ENCODE measurements at places on chromosomes 5 and 9.

DNA sequence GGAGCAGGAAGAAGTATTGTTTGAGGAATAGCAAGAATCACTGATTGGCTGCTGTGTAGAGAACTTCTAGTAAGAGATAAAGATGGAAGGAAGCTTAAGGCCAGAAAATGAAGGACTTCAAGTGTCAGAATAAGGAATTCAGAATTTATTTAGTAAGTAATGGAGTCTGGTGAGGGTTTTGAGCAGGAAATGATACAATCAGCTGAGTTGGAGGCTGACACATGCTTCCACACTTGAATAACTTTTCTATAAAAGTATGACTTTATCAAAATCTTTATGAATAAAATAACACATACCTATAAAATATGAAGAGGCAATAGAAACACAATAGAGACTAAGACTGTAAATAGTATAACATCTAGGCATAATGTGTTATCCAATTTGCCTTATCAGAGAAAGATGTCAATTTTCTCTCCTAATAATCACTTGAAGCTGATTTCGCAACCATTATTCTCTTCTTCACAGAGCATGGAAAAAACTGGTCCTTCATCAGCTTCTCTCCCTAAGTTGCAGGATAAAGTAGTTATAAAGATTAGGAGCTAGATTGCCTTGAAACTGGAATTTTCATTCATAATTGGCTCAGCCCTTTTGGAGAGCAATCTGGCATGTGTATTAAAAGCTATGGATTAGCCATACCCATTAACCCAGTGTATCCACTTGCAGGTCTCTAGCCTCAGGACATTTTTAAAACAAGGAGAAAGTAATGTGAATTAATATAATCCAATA is 143.4 kb downstream of the ZNF608 start:
- no peak for DNase-seq

GRCh38 chr5:154644745-154645411 is 110.3 kb upstream of the LARP1 start:
- no peak for DNase-seq

GRCh38 chr9:110919609-110920008 is 118.7 kb downstream of the LPAR1 start:
- peak; percentile 89 for DNase-seq

DNA sequence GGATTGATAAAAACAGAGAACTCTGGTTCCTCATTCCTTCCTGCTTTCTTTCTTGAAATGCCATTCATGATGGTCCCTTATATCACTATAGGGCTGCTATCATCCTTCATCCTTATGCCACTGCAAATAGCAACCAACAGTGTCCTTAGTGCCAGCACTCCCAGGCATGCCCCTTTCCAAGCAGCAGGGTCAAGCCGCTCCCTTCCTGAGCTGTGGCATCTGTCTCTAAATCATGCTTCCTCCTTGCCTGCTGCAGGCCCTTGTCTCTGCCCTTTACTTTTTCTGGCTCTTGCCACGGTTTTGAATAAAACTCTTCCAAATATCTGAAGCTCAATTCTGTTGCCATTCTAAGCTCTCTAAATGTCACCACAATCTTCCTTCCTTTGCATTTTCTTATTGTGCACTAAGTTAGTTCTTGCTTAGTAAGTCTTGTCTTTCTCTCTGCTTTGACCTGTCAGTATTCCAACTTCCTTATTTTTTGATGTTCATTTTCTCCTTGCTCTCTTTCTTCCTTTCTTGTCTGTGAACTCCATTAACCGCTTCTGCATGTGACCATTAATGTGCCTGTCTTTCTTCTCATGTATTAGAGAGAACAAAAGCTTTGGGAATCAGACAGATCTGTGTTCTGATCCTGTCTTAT is 19.9 kb downstream of the TLR4 start:
- DNase-seq: peak; percentile 47

DNA sequence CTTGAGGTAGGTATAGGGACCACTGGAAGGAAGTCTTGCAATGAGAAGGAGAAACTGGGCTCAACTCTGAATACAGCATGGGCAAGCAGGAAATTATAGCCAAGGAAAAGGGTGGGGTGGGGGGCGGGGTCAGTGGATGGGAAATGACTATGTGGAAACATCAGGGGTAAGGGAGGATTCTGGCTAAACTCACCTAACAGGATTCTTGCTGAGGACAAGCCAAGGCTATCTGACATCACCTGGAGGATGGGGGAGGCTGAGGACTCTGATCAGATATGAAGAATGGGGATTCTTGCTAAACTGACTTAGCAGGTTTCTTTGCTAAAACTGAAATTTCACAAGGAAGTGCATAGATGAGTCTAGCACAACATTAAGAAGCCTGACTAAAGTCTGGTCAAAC is 40.8 kb downstream of the CTSL start:
- no peak for DNase-seq

DNA sequence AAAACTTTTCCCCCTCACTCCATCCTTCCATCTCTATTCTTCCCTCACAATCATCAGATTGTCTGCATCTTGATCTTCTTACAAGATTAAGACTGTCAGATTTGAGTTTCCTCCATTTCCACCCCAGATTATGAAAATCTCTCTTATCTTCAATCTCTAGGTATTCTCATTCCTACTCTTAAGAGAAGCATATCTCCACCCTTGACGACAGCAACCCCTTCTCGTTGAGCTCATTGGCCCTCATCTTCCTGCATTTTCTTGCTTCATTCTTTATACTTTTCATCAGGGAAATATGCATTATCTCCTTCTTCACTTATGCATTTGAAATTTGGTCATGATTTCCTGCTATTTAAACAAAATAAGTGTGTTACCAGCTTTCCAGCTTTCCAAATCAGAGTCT is 301.3 kb downstream of the DNAH5 start:
- DNase-seq: no peak

DNA sequence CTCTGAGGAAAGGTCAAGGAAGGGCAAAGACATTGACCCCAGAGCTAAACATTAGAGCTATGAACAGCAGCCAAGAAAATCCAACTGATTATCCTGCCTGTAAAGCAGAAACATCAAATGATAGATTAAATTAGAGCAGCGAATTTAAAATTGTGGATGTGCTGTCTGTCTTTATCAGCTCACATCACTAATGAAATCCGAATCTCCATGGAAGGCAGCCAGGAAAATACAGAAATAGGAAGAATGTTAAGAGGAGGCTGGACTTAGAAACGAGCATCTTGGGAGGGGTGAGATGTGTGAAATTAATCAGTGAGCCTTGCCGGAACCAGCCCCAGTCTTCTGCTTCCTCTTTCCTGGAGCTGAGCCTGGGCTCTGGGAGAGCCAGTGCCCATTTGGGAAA is 191.0 kb downstream of the PJA2 start:
- no peak for DNase-seq

DNA sequence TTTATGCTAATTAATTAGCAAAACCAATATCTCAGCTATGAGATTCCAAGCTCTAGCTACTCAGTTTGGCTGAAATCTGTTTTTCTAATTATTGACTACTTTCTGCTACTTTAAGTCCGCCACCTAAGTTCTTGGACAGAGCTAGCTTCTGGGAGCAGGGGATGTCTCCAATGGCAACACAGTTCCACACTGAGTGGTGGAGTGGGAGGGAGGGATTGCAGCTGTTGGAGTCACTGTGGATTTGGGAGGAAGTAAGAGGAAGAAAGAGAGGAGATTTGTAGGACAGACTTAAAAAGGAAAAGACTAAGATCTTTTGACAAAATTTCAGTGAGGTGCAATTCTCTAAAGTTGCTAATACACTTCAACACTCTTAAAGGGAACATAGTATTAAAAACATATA is 450.8 kb downstream of the NFIB start:
- DNase-seq: no peak

DNA sequence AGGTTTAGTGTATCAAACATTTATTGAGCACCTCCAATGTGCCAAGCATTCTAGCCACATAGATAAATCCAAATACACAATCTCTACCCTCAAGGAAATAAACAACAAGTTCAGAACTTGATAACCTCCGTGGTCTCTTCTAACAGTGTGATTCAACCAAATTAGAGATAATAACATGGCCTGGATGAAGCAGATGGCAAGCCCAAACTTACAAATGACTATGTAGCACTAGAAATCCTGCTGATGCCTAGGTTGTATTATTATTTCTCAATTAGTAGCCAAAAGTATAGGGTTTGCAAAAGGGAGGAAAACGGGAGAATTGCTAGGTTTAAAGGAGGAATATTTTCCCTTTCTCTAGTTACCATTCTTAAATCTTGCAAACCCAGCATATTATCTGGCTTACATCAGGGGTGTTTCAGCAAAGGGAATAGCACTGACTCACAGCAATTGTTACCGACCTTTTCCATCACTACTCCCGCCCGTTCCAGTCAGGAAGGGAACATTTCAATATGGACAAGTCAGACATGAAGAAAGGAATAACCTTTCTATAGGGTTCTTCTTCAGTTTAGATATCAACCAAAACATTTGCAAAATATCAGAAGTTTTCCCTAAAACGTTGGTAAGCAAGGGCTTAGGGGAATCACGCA is 2.3 kb downstream of the DPYSL3 start:
- DNase-seq: no peak

DNA sequence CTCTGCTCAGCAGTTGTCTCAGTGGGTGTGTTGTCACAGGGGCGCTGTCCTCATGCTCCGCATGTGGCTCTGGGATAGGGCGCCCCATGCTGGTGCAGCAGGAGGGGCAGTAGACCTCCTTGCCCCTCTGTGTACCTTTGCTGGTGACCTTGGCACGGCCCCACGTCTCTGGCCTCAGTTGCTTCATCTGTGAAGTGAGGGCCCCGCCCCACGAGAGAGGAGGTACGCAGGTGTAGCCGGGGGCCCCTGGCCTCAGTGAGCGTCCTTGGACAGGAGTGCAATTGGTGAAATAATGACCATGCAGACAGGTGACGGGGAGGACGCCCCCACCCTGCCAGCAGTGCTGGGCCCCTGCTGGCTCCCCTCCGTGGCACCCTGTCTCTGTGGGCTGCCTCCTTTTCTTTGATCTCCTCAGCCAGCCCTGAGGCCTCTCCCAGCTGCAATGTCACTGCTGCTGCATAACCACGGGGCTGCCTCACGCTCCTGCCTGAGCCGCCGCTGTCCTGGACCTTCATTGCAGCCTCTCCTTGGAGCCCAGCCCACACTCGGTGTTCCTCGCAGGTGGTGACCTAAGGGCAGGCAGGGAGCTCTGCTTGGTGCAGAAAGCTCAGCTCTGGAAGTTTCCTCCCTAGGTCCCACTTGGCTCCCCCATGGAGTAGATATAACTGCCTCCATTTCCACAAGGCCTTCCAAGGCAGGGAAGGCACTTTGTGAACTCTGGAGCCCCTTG is 57.3 kb downstream of the PHF2 start:
- no peak for DNase-seq

DNA sequence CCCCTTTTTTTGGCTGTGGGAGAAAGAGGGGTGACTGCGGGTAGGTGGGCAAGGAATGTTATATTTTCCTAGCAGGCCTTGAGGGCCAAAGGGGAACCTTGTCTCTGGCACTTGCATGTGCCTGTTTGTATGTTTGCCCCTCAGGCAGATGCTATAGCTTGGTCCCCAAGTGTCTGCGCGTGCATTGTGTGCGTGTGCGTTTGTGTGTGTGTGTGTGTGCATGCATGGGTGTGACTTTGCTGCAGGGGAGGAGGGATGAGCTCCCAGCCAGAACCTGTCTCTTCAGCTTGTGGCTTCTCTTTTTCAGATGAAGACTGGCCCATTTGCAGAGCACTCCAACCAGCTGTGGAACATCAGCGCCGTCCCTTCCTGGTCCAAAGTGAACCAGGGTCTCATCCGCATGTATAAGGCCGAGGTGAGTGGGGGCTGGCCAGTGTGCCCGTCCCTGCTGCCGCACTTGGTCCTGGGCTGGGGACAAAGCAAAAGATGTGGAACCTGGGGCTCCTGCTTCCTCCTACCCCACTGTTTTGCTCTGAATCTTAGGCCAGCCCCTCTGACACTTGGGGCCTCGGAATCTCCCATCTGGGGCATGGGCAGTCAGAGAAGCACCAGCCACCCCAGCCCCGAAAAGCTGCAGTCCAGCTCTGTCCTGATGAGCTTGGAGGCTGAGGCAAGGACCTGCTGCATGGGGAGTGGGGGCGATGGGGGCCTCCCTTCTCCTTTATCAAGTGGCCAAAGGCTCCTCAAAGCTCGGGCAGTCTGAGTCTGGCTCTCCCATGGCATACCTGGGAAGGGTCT is 31.1 kb downstream of the PTPA start:
- no peak for DNase-seq

- peak; percentile 59 for DNase-seq
These were observed 1.7 kb upstream of the SPINK6 start for GRCh38 chr5:148201151-148201550.

DNA sequence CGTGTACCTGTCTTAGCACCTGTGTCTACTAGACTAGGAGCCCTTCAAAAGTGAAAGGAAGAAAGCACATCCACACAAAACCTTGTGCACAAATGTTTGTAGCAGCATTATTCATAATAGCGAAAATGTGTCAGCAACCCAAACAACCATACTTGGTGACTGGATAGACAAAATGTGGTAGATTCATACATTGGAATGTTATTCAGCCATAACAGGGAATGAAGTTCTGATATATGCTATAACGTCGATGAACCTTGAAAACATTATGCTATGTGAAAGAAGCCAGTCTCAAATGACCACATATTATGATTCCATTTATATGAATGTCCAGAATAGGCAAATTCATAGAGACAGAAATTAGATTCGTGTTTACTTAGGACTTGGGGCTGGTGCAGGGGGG is 57.8 kb upstream of the LARP1 start:
- no peak for DNase-seq

GRCh38 chr5:132420706-132421272 is 51.3 kb downstream of the SLC22A5 start:
- no peak for DNase-seq

DNA sequence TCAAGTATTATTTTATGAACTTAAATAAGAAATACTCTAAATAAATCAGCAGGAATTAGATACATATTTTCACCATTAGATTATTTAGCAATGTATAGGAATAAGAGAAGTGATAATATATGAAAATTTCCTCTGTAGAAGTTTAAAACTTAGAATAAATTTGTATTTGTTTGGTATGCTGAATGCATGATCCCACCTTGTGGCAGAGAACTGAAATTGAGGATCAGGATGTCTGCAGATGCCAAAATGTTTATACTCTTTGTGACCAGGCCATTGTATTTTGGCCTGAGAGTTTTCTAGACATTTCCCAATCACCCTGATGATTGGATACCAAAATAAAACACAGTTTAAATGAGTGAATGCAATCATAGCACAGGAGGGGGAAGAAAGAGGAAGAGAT is 6.3 kb downstream of the TYRP1 start:
- no peak for DNase-seq

DNA sequence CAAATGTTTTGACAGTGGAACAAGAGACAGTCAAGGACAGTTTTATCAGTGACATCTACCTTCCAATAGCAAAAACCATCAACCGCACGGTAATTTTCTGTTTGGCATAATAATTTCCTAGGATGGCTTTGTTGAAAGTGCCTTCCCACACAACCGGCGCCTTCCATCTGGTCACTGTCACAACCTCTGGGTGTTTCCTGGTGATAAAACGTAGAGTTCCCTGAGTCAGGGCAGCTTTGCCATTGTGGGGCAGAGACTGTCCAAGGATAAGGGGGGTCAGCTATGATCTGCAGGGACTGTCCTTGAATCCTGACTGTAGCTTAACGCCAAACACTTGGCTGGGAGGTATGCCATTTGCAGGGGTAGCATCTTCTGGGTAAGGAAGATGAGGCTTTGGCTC is 47.6 kb downstream of the GGTA1 start:
- DNase-seq: no peak
